ENCODE measurements at places on chromosomes 5 and 9.

- DNase-seq = no peak
These were observed 317.0 kb downstream of the RASEF start for GRCh38 chr9:82745919-82746318.

- no peak for DNase-seq
These were observed 104.0 kb upstream of the LMX1B start for GRCh38 chr9:126509718-126510117.

- no peak for DNase-seq
These were observed 86.1 kb downstream of the TMEM215 start for GRCh38 chr9:32869404-32869803.

DNA sequence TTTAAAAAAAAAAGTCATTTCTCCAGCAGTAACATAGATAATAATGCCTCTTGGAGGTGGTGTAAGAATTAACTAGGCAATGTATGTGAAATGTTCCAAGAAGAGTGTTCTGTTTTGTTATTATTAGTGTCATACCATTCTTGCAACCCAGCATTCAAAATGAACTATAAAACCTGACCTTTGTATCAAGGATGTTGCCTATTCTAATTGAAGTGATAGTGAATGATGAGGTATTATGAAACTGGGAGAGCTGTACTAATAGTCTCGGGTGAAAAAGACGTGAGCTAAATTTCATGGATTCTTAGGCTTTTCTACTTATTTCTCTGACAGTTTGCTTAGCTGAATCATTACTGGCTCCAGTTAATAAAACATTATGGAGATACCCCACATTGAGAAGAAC lies 224.6 kb downstream of the CD180 start:
- no peak for DNase-seq

GRCh38 chr5:171627936-171628632 lies 157.5 kb upstream of the SMIM23 start:
- DNase-seq = no peak

DNA sequence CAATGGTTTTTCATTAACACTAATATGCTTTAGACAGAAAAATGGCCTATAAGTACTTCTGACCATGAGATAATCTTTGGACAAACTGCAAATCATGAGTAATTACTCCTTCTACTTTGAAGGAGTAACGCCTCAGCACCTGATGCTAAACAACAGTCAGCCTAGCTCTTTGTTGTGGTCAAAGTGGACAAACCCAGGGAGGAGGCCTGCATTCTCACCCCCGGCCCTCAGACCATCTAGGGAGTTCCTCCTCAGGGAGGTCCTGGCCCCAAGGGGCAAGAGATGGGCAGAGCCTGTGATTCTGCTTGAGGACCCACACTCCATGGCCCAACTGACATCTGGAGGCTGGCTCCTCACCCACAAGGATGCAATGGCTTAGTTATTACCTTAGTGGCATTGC lies 48.2 kb upstream of the ANGPTL2 start:
- DNase-seq = no peak

GRCh38 chr9:127411122-127411521 lies 13.1 kb upstream of the ZNF79 start:
- DNase-seq = no peak

- DNase-seq = no peak
These were observed 124.7 kb upstream of the NIPBL start for GRCh38 chr5:36751886-36752285.

DNA sequence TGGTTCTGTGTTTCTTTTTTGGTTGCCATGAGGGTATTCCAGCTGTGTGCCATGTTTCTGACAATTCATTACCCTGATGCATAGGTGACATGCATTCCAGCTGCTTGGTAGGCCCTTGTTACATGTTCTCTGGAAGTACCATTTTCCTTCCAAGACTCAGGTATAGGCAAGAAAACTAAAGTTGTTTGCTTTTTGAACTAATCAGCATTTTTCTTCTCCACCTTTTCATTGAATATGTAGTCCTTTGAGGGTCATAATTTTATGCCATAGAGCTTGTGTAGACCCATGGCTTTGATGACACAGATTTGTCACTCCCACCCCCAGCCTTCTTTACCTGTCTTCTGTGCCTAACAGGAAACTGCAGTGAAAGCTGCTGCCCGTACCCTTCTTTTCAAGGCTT lies 339.2 kb downstream of the MED10 start:
- DNase-seq = no peak

DNA sequence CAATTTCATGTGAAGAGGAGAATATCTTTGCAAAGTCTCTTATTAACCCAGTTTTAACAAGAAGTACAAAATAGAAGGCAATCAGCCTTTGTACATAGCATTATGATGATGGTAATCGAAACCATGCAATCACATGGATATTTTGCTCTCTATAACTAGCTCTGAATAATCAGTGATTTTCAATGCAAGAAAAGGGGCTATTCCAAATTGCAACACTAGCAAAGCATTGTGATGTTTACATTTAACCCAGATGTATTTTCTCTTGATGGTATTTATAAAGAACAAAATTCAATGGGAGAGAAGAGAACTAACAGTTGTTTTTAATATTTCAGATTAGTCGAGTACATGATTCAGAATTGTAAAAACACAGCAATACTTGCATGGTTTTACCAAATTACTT lies 437.5 kb upstream of the DMAC1 start:
- DNase-seq = no peak

- DNase-seq = no peak
These were observed 5.0 kb upstream of the C5orf24 start for GRCh38 chr5:134840811-134841210.

DNA sequence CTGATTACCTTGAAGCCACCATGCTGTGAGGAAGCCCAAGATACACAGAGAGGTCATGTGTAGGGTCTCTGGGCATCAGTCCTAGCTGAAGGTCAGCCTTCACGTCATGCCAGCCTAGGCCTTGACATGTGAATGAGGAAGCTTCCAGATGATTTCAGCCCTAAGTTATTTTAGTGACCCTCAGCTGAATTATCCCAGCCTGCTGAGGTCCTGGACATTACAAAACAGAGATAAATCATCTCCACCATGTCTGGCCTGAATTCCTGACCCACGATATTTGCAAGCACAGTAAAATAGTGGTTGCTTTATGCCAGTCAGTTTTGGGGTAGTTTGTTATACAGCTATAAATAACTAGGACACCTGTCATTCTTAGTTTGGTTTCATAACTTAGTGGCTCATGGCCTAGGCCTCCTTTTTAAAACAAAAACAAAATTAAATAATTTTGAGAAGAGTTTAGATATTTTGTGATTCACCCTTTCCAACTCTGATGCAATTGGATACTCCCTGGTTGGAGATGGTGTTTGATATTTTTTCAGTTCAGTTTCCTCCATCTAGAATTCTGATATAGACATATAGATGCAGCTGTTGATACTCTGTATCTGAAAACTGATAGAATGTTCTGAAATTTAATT lies 571.3 kb upstream of the CLINT1 start:
- DNase-seq = no peak

- DNase-seq = no peak
These were observed 67.1 kb downstream of the LNPEP start for GRCh38 chr5:97002983-97003382.

- DNase-seq = peak; percentile 91
These were observed 41.1 kb downstream of the FGF1 start for GRCh38 chr5:142644640-142645361.

DNA sequence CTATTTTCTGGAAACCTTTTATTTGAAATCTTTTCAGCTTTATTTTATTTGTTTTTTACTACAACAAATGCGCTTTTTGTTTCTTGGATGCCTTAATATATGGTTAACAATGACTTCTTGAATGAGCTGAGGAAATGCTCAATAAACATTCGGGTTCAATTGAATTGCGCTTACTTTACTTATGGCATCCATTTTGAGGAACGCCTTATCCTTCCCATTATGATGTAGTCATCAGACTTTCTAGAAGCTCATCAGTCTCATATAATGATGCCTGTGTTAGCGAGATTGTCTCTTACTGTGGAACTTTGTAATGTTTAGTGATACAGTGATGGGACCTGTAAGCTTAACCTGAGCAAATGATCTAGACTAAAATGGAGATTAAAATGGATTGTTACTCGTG lies 916 bp downstream of the SHLD3 start:
- no peak for DNase-seq

GRCh38 chr5:154587123-154588026 lies 109.3 kb upstream of the HAND1 start:
- no peak for DNase-seq

DNA sequence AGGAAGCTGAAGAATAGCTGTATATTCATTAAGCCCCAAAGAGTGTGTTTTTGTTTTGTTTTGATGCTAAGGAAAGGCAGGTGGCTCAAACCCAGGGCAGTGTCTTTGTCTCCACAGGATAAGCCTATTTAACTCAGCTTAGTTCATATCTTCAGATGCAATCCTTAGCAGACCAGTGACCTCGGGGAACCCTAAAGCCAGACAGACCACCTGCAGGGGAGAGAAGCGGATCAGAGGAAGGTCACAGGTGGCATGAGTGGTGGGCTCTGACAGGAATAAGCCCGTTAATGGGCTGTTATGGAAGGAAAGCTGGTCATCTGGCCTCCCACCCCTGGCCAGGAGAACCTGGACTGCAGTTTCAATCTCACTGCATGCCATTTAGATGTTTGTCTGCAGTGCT lies 30.8 kb downstream of the TAS2R1 start:
- no peak for DNase-seq

Measured in HS-27A (cell line).